Kidney tubule cell (primary cell): ENCODE measurements at places on chromosomes 5 and 9.

DNA sequence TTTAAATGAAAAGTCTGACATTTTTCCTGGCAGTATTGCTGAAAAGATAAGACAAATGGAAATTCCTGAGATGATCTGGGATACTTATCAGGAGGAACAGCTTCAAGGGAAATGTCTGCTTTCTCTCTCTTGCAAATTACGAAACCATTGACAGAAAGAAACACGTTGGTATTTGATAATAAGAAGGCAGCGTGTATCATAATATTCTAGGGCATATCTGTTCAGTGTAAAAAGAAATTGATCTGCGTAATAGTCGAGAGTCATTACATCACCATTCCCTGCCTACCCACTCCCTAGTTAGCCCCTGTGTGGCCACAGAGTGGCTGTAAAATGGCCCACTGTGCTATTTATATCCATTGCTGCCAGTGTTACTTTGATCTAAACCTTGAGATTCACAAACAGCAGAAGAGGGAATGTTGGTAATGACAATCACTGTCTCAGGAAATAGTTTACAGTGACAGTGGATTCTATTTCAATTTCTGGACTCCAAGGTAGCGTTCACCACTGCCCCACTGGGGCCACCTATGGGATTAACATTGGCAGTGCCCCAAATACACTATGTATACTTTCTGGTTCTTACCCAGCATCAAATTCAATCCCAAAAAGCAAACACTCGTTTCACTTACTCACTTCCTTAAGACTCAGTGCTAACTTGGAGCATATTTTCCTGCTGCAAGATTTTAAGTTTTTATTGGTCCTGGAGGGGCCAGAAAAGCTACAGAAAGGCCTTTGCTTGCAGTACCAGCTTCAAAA is 133.4 kb upstream of the GAS1 start:
- DNase-seq, result peak; percentile 9

GRCh38 chr9:119441338-119441737 is 72.1 kb upstream of the BRINP1 start:
- DNase-seq, result no peak

DNA sequence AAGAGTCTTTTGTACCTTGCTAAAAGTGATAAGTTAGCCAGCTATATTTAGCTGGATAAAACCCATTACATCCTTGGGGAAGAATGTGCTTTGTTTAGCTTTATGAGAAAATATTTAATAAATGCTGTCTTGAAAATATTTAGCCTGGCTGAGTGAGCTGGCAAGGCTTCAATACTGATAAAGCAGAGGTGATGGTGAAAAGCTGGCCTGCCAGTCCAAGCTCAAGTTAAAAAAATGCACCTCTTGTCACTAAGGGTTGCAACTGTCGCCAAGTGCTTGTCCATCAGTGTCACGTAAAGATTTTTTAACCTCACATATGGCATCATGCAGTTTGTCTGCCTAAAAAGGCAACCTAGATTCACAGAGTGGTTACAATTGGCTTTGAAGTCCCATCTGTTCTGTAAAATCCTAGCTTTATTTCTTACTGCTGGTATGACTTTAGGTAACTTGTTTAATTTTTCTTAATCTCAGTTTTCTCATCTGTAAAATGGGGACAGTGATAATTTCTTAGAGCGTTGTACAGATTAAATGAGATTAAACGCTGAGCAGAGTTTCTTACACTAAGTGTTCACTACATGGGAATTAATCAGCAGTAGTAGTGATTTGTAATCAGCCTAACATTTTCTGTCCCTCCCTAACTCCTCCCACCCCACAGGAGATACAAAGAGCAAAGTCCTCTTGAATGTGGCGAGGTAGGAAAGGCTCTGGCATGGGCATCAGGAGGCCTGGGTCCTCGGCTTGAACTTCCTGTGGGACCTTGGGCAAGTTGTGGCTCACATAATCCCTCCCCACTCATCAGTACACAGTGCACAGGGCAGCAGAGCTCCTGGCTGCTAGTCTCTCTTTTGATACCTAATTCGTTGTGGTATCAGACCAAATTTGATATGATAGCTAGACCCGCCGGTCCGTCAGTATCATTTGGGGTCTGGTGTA is 48.7 kb downstream of the PIK3R1 start:
- DNase-seq, result peak; percentile 35

- DNase-seq, result peak; percentile 44
Measured at GRCh38 chr9:96299823-96300222, 2.2 kb downstream of the HSD17B3 start.

GRCh38 chr9:4714266-4715016 is 26.6 kb downstream of the AK3 start:
- DNase-seq, result no peak

DNA sequence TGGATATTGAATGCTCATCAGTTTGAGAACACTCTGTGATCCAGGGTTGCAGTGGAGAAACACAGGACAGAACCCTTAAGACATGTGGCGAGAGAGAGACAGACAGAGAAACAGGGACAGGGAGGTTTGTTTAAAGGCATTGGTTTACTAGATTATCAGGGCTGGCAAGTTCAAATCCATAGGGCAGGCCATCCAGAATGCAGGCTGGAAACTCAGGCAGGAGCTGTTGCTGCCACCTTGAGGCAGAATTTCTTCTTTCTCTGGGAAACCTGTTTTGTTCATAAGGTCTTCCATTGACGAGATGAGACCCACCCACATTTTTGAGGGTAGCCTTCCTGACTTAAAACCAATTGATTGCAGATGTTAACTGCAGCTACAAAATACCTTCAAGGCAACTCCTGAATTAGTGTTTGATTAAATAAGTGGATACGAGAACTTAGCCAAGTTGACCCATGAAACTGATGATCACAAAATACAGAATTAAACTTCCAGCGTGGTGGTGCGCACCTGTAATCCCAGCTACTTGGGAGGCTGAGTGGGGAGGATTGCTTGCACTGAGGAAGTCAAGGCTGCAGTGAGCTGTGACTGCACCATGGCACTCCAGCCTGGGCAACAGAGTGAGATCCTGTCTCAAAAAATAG is 55.9 kb downstream of the NSUN2 start:
- peak; percentile 51 for DNase-seq

DNA sequence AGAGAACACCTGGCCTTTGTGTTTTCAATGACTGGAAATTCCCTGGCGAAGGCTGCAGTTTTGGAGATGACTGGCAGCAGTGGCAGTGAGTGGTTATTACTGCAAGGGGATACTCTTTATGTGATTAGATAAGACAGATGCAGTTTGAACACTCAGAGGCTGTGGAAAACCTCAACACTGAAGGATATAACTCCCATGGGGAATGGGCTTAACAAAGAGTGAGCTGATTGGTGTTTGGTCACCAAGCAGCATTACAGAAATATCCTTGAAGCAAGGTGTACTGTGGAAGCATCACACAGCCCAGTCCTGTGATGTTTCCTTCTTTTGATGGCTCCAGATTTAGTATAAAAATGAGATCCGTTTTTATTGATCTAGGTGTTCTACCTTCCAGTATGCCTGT is 490.7 kb upstream of the PTPRD start:
- DNase-seq, result no peak

GRCh38 chr5:172789687-172790495 is 18.9 kb upstream of the DUSP1 start:
- peak; percentile 53 for DNase-seq

- peak; percentile 13 for DNase-seq
Measured at GRCh38 chr5:17221843-17222636, 4.6 kb downstream of the BASP1 start.

DNA sequence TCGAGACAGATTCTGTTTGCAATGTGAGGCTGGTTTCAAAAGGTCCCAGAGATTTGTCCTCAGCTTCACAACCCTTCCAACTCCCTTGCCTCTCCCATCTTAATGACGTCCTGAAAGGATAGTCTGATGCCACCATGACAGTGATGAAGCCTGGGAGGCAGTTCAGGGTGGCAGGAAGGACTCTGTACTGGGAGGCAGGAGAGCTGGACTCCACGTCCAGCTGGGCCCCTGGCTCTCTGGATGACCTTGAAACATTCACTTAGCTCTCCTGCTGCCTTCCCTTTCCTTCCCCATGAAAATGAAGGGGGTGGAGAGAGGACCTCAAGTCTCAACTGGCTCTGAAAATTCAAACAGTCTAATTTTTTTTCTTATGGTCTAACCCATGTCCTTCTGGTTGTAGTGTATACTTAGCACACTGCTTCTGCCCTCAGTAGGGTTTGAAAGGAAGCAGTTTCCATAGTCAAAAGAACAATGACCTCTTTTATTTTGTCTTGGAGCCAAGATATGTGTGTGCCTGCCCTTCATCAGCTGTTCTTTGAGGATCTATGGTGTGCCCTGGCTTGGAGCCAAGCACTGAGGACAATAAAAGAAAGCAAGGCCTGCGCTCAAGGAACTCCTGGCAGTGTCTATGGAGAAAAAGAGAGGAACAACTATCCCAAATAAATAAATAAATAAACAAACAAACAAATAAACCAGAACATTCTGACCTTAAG is 188.3 kb downstream of the GRIA1 start:
- DNase-seq, result no peak

DNA sequence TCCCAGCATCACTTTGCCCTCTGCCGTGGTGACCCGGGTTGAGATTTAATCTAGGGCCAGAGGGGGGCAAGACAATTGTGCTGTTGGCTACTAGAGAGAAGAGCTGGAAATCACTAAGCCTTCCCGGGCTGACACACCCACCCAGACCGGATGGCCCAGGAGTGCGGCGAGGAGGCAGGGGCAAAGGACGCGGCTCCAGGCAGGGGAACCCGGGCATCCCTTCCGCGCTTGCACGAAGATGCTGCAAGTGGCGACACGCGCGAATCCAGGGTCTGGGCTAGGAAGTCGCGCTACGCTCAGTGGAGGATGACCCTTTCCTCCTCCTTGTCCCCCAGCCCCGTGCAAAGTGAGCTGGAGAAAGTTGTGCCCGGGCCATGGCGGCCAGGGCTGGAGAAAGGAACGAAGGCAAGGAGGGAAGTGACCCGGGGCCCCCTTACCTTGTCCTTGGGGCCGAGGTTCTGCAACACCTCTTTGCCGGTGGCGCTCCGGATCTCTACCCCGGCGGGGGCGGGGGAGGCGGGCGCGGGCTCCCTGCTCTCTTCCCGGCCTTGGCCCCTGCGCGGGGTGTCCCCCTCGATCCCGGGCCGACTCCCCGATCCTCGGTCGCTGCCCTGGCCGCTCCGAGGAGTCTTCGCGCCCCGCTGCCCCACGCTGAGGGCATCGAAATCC is 693 bp downstream of the DPYSL3 start:
- peak; percentile 10 for DNase-seq

DNA sequence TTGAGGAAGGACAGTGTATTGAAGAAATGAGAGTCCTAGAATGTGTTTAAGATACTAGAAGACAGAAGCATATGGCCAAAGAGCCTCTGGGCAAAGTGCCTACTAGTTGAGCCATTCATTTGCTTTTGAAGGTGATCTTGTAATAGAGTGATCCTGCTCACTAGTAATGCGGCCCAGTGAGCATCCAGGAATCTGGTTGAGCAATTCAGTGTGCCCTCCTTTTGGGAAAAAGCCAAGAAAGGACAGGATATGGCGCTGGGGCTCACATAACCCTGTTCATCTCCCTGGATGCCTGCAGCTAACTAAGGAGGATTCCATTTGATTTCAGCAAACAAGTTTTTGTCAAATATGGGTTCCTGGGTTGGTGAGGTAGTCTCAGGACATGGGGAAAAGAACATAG is 16.3 kb downstream of the ADAM19 start:
- peak; percentile 79 for DNase-seq

- DNase-seq, result no peak
Measured at GRCh38 chr9:124768334-124768733, 2.8 kb downstream of the NR6A1 start.

DNA sequence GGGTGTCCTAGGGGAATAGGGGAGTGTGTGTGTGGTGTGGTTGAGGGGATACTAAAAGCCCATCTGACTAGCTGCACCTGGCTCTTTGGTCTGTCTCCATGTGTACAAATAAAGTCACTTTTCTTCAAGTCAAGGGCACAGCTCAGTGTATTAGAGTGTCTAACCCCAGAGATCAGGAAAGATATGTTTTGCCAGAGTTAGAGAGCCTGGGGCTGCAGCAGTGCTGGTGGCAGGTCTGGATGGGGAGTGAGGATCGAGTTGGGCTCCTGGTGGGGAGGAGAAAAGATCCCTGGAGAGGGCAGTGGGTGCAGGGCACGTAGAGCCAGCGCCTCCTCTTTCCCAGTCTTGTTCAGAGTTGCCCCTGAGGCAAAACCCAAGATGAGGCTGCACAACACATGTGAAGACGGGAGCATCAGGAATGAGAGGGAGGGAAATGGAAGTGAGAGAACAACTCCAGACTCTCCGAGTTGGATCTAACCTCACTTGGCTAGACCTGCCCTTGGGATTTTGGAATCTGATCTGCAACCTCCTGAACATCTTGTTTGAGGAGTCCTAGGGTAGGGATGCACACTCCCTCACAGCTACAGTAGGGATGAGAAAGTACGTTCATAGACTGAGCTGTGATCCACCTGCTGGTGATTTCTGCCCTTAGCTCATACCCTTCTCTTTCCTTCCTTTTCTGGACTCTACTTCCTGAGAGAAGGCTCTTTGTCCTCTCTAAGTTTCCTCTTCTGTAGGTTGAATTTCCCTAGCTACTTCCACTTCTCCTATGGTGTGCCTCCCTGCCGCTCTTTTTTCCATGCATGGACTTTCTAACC is 309.9 kb downstream of the ZSWIM6 start:
- DNase-seq, result no peak

GRCh38 chr5:125085797-125086505 is 339.5 kb upstream of the ZNF608 start:
- peak; percentile 77 for DNase-seq

- no peak for DNase-seq
Measured at GRCh38 chr5:9318031-9318430, 227.8 kb downstream of the SEMA5A start.

DNA sequence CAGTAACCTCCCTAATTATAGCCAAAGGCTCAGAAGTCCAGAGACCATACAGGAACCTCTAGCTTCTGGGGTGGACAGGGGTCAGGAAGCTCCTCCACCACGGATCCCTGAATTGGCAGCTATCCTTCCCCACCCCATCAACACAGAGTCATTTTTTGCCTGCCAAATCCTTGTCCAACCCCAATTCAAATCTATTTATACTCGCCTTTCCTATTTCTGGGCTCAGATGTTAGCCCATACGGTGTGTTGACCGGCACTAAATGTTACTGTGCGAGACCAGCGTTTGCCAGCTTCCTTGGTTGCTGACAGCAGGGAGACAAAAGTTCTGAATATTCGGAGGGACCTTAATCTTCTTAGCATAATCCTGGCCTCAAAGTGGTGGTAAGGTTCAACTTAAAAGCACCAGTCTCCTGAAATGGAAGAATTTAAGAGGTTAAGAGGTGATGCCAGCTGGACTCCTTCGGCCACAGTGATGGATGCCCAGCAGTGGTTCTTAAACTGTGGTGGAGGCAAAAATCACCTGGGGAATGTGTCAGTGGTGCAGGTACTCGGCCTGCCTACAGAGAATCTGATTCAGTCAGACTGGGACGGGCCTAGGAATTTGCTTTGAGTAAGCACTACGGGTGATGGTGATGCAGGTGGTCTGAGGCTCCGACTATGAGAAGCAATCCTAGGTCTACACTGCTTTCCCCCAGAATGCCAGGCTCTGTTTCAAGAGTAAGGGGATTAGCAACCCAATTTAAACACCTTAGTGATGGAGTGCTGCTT is 204.8 kb upstream of the MEF2C start:
- no peak for DNase-seq

DNA sequence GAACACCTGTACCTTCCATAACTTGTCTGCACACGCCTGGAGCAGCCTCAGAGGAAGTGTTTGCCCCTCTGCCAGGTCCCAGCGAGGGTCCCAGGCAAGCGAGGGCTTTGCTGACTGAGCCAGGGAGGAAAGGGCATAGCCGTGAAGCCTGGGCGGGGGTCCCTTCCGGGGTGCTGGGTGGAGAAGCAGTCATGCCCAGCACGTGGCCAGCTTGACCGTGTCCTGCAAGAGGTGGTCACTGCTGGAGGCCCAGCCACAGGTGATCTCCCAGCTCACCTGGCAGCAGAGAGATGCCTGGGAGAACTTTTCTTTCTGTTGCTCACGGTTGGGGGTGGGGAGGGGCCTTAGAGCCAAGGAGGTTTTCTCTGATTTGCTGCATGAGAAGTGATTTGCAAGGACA is 195.3 kb downstream of the CACNA1B start:
- no peak for DNase-seq
